NCI-H460 (cell line): ENCODE measurements at places on chromosomes 12 and 14. TPM values are rescaled to one million over a fixed set of nuclear protein-coding genes. Genes with fewer than 3 reads are reported as not detected.

The FOXN4 gene
- total RNA-seq = not detected in 2 replicates

The FAR2 gene
- not detected in 2 replicates for total RNA-seq

The SLC6A15 gene
- total RNA-seq = 78.3 and 90.1 TPM in 2 replicates

The ANKRD33 gene
- total RNA-seq = not detected in 2 replicates

The LRTM2 gene
- not detected in 2 replicates for total RNA-seq

The KRT2 gene
- total RNA-seq = not detected in 2 replicates

The MTRFR gene
- total RNA-seq = 14.3 and 18.8 TPM in 2 replicates

The ZC2HC1C gene
- total RNA-seq = 0.64 and 0.72 TPM in 2 replicates

The KRT75 gene
- total RNA-seq = not detected in 2 replicates
